ENCODE measurements at places on chromosomes 7 and 10. TPM values are rescaled to one million over a fixed set of nuclear protein-coding genes. Genes with fewer than 3 reads are reported as not detected.

Gene IL6
- polyA plus RNA-seq: 0.95 TPM

Gene CRHR2
- not detected for polyA plus RNA-seq

Gene KIN
- polyA plus RNA-seq: 12.5 TPM

Gene AEBP1
- polyA plus RNA-seq: 17.7 TPM

GRCh38 chr7:1175967-1176851, 16.2 kb upstream of the ZFAND2A start:
- DNase-seq: peak; percentile 89

- no peak for DNase-seq
Observed at GRCh38 chr7:19327018-19327417, 181.8 kb upstream of the FERD3L start.

- peak; percentile 59 for DNase-seq
Observed at GRCh38 chr7:98348726-98349474, 52.0 kb downstream of the BAIAP2L1 start.

DNA sequence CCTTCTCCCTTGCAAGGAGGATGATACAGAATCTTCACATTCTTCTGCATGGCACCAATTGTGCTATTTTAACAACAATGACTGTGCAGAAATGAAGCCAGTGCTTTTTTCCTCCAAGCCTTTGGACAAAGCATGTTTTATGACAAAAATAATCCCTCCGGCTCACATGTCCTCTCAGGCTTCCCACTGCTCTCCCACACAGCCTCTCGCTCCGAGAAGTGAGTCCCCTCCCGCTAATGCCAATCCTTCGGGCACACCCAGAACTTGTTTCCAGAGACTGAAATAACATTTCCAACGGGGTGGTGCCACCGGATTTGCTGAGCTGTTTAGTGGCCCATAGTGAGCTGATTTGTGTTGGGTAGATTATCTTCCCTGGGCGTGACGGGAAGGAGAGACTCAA, 35.8 kb downstream of the RBM17 start:
- DNase-seq: no peak

GRCh38 chr7:24967696-24968095, 12.3 kb downstream of the OSBPL3 start:
- no peak for DNase-seq

GRCh38 chr10:124657806-124658205, 86.4 kb downstream of the FAM53B start:
- DNase-seq: peak; percentile 59

- no peak for DNase-seq
Observed at GRCh38 chr7:141242568-141242967, 168.7 kb downstream of the TMEM178B start.

DNA sequence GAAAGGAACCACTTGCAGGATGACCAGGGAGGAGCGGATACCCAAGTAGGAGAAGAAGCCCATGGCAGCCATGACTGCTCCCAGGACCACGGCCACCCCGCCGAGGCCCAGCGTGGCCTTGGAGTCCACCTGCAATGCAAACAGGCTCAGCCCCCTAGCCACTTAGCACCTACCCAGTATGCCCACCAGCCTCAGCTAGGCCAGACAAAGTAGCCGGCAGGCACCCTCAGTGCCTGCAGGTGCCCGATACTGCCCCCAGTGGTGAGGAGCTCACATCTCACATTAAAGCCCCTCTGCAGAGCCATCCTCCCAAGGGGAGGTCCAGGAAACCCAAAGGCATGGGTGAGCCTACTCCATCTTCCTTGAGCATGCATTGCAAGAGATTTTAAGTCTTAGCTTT, 6.6 kb downstream of the NPC1L1 start:
- DNase-seq: no peak

DNA sequence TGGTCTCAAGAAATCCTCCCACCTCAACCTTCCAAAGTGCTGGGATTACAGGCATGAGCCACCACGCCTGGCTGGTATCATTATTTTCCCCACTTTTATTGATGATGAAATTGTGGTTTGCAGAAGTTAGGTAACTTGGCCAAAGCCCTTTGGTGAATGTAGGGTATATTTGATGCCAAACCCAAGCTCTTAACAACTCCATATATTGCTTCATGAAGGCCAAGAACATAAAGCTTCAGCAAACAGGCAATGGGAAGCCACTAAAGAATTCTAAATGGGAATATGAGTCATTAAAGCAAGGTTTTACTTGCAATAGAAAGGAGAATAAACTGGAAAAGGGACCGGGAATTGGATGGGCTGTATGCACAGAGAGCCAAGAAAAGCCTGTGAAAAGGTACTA, 142.7 kb downstream of the KMT2E start:
- DNase-seq: no peak

DNA sequence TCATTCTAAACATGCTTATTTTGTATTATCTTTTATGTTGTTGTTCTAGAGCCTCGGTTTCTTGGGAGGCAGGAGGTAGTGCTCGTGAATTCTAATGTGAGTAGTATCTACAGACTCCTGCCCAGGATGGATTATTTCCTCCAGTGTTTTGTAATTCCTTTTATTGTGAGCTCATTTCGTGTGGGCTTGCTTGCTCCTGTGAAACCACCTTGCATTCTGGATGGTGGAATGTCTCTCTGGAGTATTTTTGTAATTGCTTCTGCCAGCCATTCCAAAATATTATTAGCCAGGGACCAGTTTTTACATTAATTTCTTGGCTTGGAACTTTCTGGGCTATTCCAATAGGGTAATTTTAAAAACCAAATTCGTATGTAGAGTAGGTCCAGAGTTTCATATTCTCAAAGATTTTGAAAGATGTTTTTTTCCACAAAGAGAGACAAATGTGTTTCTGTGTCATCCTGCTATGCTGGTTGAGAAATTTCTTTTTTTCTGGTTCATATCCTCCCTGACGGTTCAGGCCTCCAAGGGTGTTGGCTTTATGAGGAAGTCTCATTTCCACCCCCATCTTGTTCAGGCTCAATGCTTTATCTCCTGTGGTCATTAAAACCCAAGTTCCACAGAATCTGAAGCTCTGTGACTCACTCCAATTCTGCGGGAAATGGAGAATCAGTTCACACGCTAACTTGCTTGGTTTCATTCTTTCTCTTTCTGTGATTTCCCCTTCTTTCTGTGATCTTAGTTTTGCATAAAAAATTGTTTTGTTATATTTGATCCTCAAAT, 41.7 kb upstream of the CALD1 start:
- no peak for DNase-seq

- DNase-seq: no peak
Observed at GRCh38 chr7:1225441-1226185, 7.1 kb upstream of the UNCX start.

DNA sequence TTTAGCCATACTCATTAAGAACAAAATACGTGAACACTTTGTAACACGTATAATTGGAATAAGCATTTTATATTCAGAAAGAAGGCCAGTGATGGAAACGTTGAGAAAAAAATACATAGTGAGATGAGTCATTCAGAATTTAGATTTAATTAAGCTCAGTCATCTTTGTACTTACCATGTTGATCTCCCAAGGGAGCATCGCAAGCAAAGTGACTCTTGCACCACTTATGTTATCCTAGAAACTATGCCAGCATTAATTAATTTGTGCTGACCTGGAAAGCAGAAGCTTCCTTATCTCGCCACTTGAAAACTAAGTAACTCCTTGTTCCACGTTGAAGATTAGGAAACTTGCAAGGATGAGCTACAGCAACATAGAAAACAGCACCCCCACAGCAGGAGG, 9.7 kb upstream of the MPP7 start:
- no peak for DNase-seq

GRCh38 chr7:116726713-116727431, 54.9 kb downstream of the MET start:
- no peak for DNase-seq

All from stomach (tissue), 19 donors.